Activated CD4-positive, alpha-beta T cell treated with anti-CD3 and anti-CD28 coated beads, Interleukin-2, amount 10 ng/mL, durations not matched to agents 7 days and 5 days (primary cell): ENCODE measurements at places on chromosomes 1 and 21. TPM values are rescaled to one million over a fixed set of nuclear protein-coding genes. Genes with fewer than 3 reads are reported as not detected.

GRCh38 chr1:106603616-106604015 is 452.9 kb upstream of the PRMT6 start:
- DNase-seq: no peak
- H3K4me1 ChIP-seq: no peaks in the 10 kb centered on the region
- no peak overlapping the region for H3K4me3 ChIP-seq
- no peak overlapping the region for H3K27ac ChIP-seq
- no peaks in the 10 kb centered on the region for H3K36me3 ChIP-seq
- no peaks in the 10 kb centered on the region for H3K27me3 ChIP-seq

- H3K27ac ChIP-seq: no peak overlapping the region
- no peak overlapping the region for H3K4me3 ChIP-seq
- peaks cover 65% of the 10 kb centered on the region for H3K36me3 ChIP-seq
- H3K27me3 ChIP-seq: no peaks in the 10 kb centered on the region
- DNase-seq: no peak
These were observed 12.0 kb downstream of the SETD4 start for GRCh38 chr21:36048357-36048756.

The FCRL1 gene
- not detected for total RNA-seq

The FNBP1L gene
- total RNA-seq: 0.40 TPM

DNA sequence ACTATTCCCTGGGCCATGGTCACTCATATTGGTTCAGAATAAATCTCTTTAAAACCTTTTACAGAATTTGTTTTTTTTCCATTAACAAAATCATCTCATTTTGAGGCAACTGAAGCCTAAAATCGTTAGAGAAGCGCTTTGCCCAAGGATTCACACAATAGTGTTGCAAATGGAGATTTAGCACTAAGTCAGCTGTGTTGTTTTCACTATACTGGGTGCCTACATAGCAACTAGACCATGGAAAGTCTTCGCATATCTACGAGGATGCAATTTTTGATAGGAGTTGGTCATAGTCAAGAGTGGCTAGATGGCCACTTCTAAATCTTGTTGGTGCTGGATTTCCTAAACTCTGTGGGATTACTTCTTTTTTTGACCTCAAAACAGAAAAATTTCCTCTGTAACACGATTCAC is 530 bp upstream of the TIPRL start:
- no peaks in the 10 kb centered on the region for H3K36me3 ChIP-seq
- H3K27me3 ChIP-seq: peaks cover 5% of the 10 kb centered on the region
- H3K4me1 ChIP-seq: peaks cover 8% of the 10 kb centered on the region
- H3K4me3 ChIP-seq: no peak overlapping the region
- H3K27ac ChIP-seq: no peak overlapping the region

DNA sequence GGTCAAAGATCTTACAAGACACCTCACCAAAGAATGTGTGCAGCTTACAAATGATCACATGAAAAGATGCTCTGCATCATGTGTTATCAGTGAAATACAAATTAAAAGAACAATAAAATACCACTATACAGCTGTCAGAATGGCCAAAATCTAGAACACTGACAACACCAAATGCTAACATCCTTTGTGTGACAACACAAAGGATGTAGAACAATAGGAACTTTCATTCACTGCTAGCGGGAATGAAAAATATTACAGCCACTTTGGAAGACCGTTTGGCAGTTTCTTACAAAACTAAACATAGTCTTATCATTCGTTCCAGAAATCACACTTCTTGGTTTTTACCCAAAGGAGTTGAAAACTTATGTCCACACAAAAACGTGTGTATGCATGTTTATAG is 20.6 kb upstream of the SELP start:
- peaks cover 17% of the 10 kb centered on the region for H3K36me3 ChIP-seq
- DNase-seq: no peak
- no peaks in the 10 kb centered on the region for H3K27me3 ChIP-seq
- no peak overlapping the region for H3K27ac ChIP-seq

The F13B gene
- total RNA-seq: not detected

DNA sequence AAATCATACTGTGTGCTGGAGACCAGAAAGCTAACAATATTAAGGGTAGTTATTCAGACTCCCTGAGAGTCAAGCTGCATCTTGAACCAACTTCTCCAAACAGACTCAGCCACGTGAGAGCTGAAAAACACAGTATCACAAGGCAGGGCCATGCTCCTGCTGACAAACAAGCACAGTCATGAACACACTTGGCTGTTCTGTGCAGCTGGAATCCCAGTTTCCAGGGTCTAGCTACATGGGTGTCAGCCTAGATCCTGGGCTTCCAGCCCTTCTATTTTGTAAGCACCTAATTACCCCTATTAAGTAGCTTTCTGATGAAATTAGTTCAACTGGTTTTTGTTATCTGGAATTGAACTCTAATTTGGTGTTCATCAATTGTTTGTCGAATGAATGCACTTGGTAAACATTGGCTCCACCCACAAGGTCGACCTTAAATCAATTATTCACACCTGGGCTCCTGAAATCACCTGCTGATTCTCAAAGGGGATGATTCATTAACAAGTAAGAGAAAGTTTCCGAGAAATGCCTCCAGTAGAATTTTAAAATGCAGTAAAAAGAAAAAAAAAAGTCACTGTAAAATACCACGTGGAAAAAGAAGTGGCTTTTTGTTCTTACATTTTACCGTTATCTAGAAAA is 179.3 kb downstream of the ZC3H11B start:
- H3K4me3 ChIP-seq: no peak overlapping the region
- no peak overlapping the region for H3K27ac ChIP-seq
- H3K4me1 ChIP-seq: no peaks in the 10 kb centered on the region
- DNase-seq: no peak

GRCh38 chr1:33088119-33088906 is 7.4 kb downstream of the AZIN2 start:
- peak overlapping the region; percentile 73 for H3K27ac ChIP-seq
- H3K36me3 ChIP-seq: no peaks in the 10 kb centered on the region
- H3K4me1 ChIP-seq: peaks cover 48% of the 10 kb centered on the region
- H3K27me3 ChIP-seq: peaks cover 3% of the 10 kb centered on the region
- H3K4me3 ChIP-seq: no peak overlapping the region
- DNase-seq: peak; percentile 35

- peak overlapping the region; percentile 32 for H3K4me3 ChIP-seq
- no peaks in the 10 kb centered on the region for H3K36me3 ChIP-seq
- DNase-seq: peak; percentile 42
These were observed 2.3 kb downstream of the FGR start for GRCh38 chr1:27632387-27633297.

The RGS16 gene
- 2.0 TPM for total RNA-seq

The AHDC1 gene
- total RNA-seq: 19.3 TPM

The PANK4 gene
- 76.6 TPM for total RNA-seq

The SLX9 gene
- 32.7 TPM for total RNA-seq

The GNG5 gene
- 90.1 TPM for total RNA-seq

DNA sequence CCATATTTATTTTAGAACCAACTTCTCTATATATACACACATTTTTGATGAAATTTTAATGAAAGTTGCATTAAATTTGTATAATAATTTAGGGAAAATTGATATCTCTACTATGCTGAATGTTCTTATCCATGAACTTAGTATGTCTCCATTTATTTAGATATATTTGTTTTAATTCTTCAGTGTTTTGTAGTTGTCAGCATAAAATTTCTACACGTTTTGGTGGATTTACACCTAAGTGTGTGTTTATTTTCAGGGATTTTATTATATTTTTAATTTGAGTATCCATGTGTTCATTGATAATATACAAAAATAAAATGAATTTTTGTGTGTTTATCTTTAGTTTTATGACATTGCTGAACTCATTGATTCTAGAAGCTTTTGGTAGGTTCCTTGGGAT is 36.7 kb downstream of the PCBP3 start:
- H3K27ac ChIP-seq: no peak overlapping the region
- H3K36me3 ChIP-seq: peaks cover 3% of the 10 kb centered on the region
- no peaks in the 10 kb centered on the region for H3K27me3 ChIP-seq
- H3K4me1 ChIP-seq: peaks cover 2% of the 10 kb centered on the region
- DNase-seq: no peak

DNA sequence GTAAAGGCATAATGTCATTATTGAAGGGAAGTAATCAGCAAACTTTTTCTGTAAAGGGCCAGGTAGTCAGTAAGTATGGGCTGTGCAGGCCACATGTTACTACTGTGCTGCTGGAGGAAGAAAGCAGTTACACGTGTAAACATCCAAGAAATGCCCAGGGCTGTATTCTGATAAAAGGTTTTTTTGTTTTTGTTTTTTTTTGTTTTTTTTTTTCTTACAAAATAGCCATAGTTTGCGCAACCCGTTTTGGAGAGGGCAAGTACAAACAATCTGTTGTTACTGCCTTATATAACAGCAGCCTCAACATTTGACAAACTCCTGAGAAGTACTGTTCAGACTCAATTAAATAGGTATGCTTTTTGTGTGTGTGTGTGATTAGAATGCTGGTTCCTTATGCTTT is 26.7 kb upstream of the MTMR11 start:
- H3K36me3 ChIP-seq: peaks cover 29% of the 10 kb centered on the region
- no peak overlapping the region for H3K27ac ChIP-seq
- H3K4me3 ChIP-seq: no peak overlapping the region
- H3K4me1 ChIP-seq: peaks cover 16% of the 10 kb centered on the region
- no peaks in the 10 kb centered on the region for H3K27me3 ChIP-seq
- no peak for DNase-seq
